Stimulated activated CD4-positive, alpha-beta T cell treated with anti-CD3 and anti-CD28 coated beads, Interleukin-15, amount 100 ng/mL, for 48 hours (primary cell): ENCODE measurements at places on chromosomes 7 and 10.
A peak's percentile ranks its signal among the peaks of the same experiment; 100 is the strongest.

GRCh38 chr7:92423710-92424131 lies 23.6 kb upstream of the GATAD1 start:
- DNase-seq, result no peak

DNA sequence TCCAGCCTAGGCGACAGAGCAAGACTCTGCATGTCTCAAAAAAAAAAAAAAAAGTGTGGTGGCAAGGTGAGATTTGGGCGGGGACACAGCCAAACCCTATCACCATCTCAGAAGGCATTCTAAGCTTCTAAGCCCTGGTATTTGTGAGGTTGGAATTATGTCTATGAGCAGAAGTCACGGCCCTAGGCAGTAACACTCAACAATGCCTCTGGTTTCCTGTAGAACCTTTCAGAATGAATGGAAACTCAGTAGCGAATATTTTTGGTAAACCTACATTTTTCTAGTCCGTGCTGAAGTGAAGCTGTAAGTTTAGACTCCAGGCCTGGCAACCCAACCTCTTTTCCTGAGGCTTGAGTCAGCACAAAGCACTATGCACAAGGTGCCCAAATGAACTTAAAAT lies 88.3 kb downstream of the FAM107B start:
- no peak for DNase-seq

DNA sequence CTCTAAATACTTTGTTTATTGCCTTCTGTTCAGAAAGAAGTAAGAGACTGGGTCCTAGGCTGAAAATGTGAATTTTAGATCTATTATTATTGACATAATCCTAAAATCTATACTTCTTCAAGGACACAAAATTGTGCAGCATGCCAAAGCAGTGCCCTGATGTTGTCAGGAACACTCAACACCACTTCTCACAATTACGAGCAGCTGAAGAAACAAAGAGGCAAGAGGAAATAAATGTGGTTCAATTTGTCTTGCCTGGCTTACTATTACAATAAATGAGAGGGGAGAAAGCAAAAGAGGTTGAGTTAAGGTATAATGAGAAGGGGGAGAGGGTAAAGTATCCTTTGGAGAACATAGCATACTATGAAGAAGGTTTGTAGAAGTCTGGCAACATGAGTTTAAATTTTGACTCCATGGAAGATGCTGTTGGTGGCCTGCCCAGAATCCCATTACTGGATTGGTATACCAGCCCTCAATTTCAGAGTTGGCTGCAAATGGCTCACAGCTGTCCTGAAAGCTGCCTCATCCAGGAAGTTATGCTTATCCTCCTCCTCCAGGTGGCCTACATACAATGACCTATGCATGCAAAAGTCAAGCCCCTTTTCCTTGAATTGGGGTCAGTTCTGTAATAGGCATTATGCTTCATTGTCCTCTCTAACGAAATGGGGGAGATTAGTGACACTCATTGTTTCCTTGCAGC lies 274.6 kb upstream of the SMIM30 start:
- no peak for DNase-seq

- DNase-seq, result no peak
Measured at GRCh38 chr10:11083051-11083450, 65.4 kb downstream of the CELF2 start.

DNA sequence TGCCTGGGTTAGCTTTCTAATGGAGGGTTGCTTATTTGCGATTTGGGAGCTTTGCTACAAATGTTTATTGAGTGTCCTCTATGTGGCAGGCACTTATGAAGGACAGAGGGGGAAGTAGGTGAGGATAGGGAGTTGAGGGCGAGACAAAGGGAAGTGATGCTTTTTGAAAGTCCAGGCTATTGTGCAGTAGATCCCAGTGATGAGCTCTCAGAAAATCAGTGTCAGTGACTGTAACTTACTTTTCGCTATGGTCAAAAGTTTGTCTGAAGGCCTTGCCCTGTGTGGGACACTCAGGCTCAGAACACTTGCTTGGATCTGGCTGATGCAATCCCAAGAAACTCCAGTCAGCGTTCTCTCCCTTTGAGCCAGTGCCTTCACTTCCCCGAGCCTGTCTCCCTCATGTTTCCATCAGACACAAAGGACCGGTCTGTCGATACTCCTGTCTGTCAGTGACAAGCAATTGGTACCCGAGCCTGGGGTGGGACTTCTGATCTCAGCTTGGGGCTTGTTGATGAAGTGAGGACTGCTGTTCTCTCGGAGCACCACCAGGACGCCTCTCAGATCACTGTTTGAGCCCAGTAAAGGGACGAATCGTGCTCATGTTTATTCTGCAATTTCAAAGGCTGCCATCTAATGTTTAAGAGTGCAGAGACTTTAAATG lies 63.1 kb upstream of the SORCS3 start:
- no peak for DNase-seq

DNA sequence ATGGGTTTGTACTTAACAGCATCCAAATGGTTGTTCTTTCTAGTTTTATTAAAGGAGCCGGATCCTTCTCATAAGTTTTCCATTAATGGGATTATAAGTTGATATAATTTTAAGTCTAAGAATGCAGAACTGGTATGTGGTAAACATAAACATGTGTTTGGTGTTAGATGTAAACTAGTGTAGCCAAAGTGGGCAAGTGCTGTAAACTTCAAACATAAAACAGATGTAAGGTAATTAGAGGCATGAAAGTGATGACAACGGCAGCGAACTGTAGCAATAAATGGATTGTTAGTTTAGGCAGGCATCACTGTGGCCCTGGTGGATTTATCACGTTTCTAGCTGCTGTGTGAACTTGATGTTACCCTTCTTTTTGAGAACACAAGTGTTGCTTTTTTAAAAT lies 37.9 kb downstream of the BAMBI start:
- DNase-seq, result no peak

GRCh38 chr7:17098515-17098914 lies 199.9 kb upstream of the AHR start:
- no peak for DNase-seq

- DNase-seq, result no peak
Measured at GRCh38 chr10:131690805-131691239, 210.0 kb upstream of the PPP2R2D start.

DNA sequence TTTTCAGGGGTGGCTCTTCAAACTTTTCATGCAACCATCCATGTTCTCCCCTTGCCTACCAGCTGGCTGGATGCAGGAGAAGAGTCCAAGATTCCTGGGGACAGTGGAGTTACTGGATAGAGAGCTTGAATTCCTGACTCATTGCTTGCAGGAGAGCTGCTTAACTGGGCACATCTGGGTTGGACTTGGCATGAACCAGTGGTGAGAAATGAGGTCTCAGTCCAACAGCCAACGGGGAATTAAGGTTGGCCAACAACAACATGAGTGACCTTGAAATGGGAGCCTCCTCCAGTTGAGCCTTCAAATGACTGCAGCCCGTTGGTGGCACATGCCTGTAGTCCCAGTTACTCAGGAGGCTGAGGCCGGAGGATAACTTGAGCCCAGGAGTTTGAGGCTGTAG lies 58.1 kb upstream of the OPN4 start:
- DNase-seq, result no peak

GRCh38 chr7:2272031-2272430 lies 30.0 kb downstream of the NUDT1 start:
- DNase-seq, result no peak

DNA sequence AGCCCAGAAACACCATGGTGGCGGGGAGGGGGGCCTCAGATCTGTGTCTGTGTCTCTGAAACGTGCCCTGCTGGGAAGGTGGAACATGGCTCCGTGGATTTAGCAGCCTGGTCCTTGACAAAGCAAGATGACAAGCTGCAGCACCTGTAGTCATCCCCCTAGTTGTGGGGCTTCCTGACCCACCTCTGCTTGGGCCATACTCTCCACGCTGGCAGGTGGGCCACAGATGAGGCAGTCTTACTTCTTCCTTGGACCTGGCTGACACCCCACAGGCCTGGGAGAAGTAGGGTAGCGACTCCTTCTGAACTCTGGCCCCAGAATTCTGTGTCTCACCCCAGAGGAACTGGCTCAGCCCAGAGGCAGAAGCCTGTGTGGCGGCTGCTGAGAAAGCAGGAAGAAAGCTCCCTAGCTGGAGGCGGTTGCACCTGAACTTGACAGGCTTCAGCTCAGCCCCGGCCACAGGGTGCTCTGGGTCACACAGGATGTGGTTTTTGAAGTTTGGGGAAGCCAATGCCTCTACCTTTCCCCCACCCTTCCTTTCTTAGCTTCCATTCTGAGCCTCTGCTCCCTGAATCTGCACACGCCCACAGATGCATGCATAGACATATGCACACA lies 113.9 kb downstream of the ABLIM1 start:
- DNase-seq, result peak; percentile 51

- DNase-seq, result no peak
Measured at GRCh38 chr7:70263471-70264255, 665.4 kb downstream of the AUTS2 start.

- DNase-seq, result no peak
Measured at GRCh38 chr7:108448584-108449505, 7.4 kb downstream of the NRCAM start.

GRCh38 chr7:21426286-21427181 lies 1.3 kb upstream of the SP4 start:
- no peak for DNase-seq

- no peak for DNase-seq
Measured at GRCh38 chr7:21368317-21368716, 59.6 kb upstream of the SP4 start.

- DNase-seq, result no peak
Measured at GRCh38 chr7:44060091-44060947, 5.0 kb downstream of the PGAM2 start.

- no peak for DNase-seq
Measured at GRCh38 chr7:79770063-79770462, 316.6 kb upstream of the MAGI2 start.

DNA sequence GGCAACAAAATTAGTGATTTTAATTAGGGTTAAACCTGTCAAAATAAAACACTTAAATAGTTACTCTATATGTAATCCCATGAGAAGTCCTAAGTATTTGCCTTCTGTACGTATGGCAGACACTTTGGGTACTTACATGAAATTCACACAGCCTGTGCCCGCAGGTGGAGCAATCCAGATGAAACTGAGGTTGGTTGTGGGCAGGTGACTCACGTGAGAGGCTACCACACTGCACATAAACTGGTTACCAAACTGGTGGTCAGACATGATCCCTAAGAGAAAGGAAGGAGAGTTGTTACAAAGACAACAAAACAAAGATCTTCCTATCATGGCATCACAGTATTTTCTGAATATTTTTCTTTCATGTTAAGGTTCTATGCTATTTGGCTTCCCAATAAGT lies 156.1 kb downstream of the RELN start:
- no peak for DNase-seq

DNA sequence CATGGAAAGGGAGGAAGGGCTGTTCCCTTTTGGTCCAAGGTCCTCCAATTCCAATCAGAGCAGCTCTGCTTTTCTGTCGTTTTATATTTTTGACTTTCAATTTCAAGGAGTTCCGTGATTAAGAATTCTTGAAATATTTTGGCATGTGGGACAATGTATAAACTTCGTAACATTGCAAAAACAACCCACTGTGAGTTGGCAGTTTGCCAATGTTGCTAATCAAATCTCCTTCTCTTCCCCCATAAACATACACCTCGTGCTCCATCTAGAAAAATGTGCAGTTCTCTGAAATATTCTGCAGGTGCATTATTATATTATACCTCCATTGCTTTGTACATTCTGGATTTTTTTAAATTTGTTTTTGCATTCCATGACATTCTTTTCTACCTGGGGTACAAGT lies 49.8 kb downstream of the POU6F2 start:
- no peak for DNase-seq

- no peak for DNase-seq
Measured at GRCh38 chr7:13236026-13236425, 548.6 kb downstream of the ARL4A start.

GRCh38 chr7:147483634-147484292 lies 1106.8 kb upstream of the C7orf33 start:
- DNase-seq, result no peak

GRCh38 chr10:125118011-125118611 lies 42.3 kb downstream of the CTBP2 start:
- no peak for DNase-seq
